ENCODE measurements at places on chromosomes 7 and 10. TPM values are rescaled to one million over a fixed set of nuclear protein-coding genes. Genes with fewer than 3 reads are reported as not detected.

The C10orf62 gene
- 0.19 TPM for total RNA-seq

The TSPAN33 gene
- 5.2 TPM for total RNA-seq

The LIPK gene
- total RNA-seq: not detected

The HACD1 gene
- 51.3 TPM for total RNA-seq

The GLI3 gene
- total RNA-seq: 27.2 TPM

DNA sequence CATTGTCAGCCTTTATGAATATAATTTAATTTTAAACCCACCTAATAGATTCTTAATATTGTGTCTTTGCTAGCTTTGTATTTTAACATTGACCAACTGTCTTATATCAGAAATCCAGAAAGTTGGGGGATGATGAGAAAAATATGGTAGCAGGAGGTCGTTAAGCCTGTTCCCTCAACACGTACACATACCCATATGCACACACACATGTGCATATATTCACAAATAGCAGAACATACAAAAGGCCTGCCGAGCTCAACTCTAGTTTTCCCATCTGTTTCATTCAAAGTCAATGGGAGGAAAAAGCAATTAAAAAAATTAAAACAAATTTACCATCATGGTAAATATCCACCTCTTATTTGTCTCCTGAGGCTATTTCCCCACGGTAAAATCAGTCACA lies 25.9 kb upstream of the PTPRZ1 start:
- no peak for DNase-seq

GRCh38 chr10:72435570-72435969 lies 80.9 kb upstream of the DNAJB12 start:
- no peak for DNase-seq

DNA sequence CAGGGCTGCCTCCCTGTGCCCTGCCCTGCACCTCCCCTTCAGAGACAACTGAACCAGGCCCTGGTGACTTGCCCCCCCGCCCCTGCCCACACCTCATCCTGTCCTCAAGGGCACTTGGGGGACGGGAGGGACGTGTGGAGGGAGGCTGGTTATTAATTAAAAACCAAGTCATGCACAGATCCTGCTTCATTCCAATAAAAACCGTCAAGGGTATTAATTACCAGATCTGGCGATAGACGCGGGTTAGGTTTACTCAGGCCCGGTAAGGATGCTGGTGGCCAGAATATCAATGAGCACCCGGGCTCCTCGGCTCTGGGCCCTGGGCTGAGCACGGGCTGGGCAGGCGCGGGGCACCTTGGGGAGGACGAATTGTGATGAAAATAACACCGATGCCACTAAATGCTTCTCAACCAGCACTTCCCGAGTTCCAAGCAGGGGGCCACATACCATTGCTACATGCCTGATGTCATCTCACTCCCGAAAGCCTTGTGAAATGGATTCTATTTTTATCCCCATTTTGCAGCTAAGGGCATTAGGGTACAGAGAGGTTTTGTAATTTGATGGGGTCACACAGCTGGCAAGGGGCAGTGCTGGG lies 24.5 kb upstream of the GTF2IRD1 start:
- DNase-seq: peak; percentile 68

GRCh38 chr7:120547605-120548004 lies 274.6 kb downstream of the KCND2 start:
- no peak for DNase-seq

- no peak for DNase-seq
These were observed 92.8 kb upstream of the KCND2 start for GRCh38 chr7:120180221-120180620.

GRCh38 chr10:96188916-96189315 lies 58.8 kb downstream of the ZNF518A start:
- no peak for DNase-seq

- no peak for DNase-seq
These were observed 4.8 kb upstream of the ZNF488 start for GRCh38 chr10:47388879-47389278.

- DNase-seq: no peak
These were observed 56.3 kb downstream of the PLXNA4 start for GRCh38 chr7:132519936-132520335.

DNA sequence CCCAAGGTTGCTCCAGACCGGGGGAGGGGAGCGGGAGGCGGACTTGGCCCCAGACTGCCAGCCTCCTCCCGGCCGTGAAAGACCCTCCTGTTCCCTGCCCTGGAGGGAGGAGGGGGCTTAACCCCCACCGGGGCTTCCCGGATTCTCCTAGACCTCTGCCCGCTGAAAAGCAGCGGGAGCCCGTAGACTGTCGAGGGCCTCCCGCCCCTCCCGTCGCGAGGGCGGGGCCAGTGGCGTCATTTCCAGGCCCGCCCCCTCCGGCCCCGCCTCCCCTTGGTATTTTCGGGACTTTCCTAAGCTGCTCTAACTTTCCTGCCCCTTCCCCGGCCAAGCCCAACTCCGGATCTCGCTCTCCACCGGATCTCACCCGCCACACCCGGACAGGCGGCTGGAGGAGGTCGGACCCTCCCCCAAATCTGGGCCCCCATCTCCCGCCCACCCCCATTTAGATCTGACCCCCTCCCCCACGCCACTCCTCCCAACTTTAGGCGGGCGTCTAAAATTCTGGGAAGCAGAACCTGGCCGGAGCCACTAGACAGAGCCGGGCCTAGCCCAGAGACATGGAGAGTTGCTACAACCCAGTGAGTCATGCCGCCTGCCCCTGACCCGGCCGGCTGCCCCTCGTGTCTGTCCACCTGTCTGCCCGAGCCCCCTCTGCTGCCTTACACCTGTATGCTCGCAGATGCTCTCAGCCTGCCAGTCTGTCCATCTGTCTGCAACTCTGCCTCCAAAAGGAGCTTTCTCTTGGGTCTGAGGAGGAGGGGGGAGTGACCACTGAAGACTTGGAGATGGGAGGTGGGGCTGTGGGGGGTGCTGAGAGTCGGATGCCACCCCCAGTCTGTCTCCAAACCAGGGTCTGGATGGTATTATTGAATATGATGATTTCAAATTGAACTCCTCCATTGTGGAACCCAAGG lies at the start of gene NFKB2:
Gene NFKB2, plus strand, starts transcription at position 306 of the 917 bp plus-strand sequence. Its CDS starts 255 bp downstream, at position 561.
- DNase-seq: peak; percentile 96

GRCh38 chr7:38813768-38814167 lies 95.2 kb downstream of the VPS41 start:
- DNase-seq: no peak

- DNase-seq: no peak
These were observed 15.0 kb upstream of the PDLIM1 start for GRCh38 chr10:95305606-95306317.

- DNase-seq: no peak
These were observed 67.1 kb downstream of the AUTS2 start for GRCh38 chr7:69665369-69665768.

- no peak for DNase-seq
These were observed 534.6 kb upstream of the NRP1 start for GRCh38 chr10:33869028-33869427.

DNA sequence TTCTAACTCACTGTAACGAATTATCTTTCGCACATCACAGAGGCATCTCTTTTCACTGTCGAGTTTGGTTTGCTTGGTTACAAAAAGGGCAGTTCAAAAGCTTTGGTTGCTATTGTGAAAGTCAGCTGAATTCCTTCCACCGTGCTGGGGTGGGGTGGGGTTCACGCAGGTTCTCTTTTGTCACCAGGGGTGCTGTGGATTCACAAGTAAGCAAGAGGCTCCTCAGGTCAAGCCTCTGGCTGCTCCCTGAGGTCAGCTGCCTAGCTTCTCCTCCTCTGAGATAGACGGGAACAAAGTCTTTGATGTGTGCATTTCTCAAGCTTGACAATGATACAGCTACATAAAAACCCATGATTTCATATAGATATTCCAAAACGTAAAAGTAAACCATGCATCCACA lies 47.7 kb downstream of the EGFR start:
- DNase-seq: no peak

DNA sequence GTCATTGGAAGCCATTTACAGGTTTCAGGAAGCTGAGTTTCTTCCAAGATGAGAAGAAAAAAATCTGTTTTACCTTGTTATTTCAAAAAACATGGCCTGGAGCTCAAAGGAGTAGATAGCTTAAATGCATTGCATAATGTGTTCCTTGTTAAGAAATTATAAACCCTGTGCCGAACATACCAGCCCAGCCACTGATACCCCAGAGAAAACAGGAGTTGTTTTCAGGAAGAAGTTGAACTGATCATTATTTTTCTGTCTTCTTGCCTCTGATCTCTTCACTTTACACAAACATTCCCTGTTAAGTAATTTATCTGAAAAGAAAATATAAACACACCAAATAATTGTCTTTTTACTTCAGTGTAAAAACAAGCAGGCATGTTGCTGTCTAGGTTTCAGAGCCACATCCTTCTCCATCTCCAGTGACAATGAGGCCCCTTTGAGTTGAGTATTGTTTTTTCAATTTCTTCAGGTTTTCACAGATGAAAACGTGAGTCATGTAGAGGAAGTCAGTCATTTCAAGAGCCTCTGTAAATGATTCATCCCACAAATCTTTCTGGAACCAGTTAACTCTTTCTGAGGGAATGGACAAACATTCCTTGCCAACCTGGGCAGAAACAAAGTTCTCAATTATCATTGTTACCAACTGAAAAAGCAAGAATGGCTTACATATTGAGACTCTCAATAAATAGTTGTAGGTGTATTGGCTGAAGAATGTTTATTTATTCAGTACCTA lies 244.2 kb downstream of the IPMK start:
- no peak for DNase-seq

DNA sequence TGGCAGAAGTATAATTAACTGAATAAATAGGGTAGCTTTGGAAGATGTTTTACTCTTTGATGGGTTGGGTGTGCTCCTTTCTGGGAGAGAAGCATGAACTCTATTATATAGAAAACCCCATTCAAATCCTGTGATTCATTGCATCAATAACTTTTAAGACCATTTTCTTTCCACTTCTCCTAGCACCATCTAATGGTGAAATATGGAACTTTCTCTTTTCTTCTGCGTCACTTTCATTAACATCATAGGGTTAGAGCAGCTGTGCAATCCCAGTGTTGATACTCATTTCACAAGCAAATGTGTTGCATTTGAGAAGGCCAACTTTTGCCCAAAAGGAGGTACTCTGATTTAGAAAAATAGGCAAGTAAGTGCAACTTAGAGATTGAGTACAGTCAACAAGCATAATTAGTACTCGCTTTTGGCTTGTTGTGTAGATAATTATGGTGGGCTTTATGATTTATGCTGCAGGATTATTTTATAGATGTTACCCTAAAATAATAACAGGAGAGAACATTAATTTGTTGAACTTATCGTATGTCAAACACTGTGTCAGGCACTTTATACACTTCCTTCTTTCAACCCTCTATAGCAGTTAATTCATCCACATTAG lies 92.9 kb downstream of the CPED1 start:
- DNase-seq: no peak
